T-helper 1 cell (primary cell): ENCODE measurements at places on chromosomes 3 and 15.

DNA sequence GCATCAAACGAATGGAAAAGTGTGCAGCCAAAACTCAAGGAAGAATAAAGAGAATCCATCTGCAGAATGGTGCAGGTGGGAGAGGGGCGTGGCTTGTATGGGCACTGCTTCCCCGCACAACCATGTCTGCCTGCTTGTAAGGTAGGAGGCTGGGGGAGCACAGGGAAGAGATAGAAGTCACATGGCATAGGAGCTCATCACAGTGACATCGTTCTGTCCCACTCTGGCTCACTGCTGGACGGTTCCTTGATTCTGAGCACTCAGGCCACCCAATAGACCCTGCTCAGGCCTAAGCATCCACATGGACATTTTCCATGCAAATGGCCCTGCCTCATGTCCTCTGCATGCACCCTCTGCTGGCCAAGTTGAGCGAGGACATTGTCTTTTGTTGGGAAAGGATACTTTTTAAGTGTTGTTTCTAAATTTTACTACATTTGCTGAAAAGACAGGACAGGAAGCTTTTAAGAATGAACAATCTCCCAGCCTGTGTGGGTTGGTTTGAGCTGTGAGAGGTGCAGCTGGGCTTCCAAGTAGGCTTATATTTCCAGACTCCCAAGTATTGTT lies 3.1 kb downstream of the MYLK start:
- no peak for DNase-seq

DNA sequence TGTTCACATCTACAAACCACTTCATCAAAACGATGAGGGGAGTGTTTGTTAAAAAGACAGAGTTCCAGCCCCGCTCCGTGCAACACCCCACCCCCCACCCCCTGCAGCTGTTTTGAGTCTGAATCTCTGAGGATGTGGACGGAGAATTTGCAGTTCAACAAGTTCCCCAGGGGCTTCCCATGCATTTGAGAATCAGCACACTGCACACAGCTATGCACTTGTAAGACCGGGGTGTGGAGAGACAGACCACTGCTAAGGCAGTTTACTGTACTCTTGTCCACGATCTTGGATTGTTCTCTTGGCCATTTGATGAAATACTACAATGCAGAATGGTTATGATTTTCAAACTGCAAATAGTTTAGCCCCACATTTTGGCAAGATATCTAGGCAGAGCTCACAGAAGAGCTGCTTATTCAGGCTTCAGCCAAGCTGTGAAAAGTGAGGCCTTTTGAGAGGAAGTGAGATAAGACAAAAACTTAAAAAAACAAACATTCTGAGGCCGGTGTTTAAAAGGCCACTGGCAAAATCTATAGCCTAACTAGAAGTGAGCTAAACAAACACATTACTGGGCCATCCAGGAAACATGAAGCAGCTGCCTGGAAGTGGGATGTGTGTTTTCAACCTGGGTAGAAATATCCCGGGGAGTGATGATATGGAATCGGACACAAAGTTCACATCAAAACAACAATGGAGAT lies 308.2 kb upstream of the ADAMTS9 start:
- DNase-seq: no peak

GRCh38 chr3:116950301-116951055 lies 240.9 kb downstream of the TUSC7 start:
- DNase-seq: no peak

GRCh38 chr15:36601497-36601932 lies 22.1 kb downstream of the CDIN1 start:
- no peak for DNase-seq

DNA sequence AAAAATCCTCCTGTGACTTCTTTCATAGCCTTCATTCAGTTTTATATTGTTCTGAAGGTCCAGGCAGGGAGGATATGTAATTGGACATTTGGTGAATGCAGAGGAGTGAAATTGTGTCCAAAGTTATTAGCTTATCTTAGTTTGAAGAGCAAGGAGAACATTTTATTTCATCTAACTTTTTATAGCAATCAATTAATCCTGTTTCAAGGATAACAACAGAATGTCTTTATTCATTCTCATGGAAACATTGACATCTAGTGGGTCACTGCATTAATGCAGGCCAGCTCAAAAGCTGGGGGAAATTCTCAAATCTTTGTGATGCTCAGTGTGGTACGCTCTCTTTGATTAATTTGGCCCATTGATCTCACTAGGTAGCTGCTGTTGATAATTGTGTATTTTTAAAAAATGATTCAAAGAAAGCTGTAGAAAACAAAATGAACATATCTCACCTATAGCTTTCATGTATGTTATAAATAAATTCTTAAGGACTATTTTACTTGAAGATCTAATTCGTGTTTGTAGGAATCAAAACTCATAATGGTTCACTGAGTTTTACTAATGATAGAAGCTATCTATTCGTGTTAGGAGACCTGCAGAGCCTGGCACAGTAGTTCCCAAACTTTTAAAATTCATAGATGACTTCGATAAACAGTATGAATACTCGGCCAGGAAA lies 150.8 kb upstream of the KCNMB2 start:
- peak; percentile 8 for DNase-seq

- no peak for DNase-seq
These were observed 34.0 kb upstream of the STIMATE start for GRCh38 chr3:52931328-52931727.

DNA sequence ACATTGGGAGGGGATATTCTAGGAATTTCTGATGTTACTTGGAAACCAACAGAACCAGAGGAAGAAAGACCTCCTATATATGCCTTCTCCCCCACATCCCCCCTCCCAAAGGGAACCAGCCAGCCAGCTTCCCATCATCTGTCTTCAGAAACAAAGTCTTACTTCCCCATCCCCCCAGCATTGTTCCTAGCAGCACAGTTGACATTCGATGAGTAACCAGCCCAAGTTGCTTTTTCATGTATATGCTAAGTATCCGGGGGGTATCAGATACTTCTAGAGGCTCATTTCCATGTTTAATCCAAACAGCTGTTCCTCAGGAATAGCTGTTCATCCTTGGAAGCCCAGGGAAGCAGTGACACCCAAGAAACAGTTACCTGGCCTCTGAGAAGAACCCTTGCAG lies 16.0 kb downstream of the RMDN3 start:
- DNase-seq: no peak
